ENCODE measurements at places on chromosomes 3 and 15. TPM values are rescaled to one million over a fixed set of nuclear protein-coding genes. Genes with fewer than 3 reads are reported as not detected.

Gene UROC1
- 0.09 TPM for polyA plus RNA-seq

Gene STRA6
- 21.0 TPM for polyA plus RNA-seq

Gene TGM4
- 0.02 TPM for polyA plus RNA-seq

Gene ETV5
- polyA plus RNA-seq, result 13.1 TPM

Gene PARP16
- polyA plus RNA-seq, result 3.7 TPM

Gene HGD
- polyA plus RNA-seq, result 0.09 TPM

Gene LRRC49
- 5.0 TPM for polyA plus RNA-seq

DNA sequence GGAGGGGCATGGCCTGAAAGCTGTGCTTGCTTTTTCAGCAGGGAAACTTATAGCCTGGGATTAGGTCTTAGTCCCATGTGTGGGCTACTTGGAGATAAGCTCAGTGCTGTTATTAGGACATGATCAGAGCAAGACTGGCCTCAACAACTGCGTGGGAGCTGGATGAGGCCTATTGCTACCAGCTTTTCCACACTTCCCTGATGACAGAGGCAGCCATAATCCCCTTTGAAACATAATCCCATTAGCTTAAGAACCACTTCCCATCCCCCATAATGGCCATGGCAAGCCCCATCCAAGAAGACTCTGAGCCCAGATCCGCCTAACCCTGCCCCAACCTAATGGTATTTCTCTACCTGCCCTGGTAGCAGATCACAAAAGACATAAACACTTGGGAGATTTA, 26.6 kb upstream of the GK5 start:
- no peak overlapping the region for H3K27ac ChIP-seq
- no peak for DNase-seq
- no peaks in the 10 kb centered on the region for H3K27me3 ChIP-seq
- H3K4me3 ChIP-seq, result no peak overlapping the region
- H3K4me1 ChIP-seq, result peaks cover 3% of the 10 kb centered on the region

GRCh38 chr15:90540768-90541167, 11.0 kb downstream of the CRTC3 start:
- H3K27me3 ChIP-seq, result no peaks in the 10 kb centered on the region
- no peaks in the 10 kb centered on the region for H3K36me3 ChIP-seq
- no peak overlapping the region for H3K4me3 ChIP-seq
- H3K27ac ChIP-seq, result no peak overlapping the region
- H3K4me1 ChIP-seq, result no peaks in the 10 kb centered on the region

- H3K4me1 ChIP-seq, result no peaks in the 10 kb centered on the region
- no peaks in the 10 kb centered on the region for H3K36me3 ChIP-seq
- H3K4me3 ChIP-seq, result no peak overlapping the region
- no peak overlapping the region for H3K27ac ChIP-seq
These were observed 192.1 kb downstream of the RORA start for GRCh38 chr15:61037031-61037430.

DNA sequence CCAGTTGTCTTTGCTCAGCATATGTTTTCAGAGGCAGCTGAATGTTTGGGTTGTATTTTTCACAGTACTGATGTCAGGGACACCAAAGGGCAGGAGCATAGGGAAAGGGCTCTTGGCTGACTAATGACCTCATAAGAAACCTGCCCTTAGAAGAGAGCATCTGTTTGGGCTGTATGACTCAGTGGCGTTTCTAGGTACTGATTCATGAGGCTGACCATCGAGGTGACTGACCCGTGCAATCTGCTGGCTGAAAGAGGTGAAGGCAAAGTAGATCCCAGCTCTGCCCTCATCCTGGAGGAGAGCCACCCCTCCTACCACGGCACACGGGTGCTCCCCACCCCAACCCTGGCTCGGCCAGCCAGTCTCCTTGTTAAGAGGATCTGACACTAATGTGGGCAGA, 8.3 kb downstream of the LMCD1 start:
- H3K27me3 ChIP-seq, result no peaks in the 10 kb centered on the region
- no peak overlapping the region for H3K27ac ChIP-seq
- no peaks in the 10 kb centered on the region for H3K36me3 ChIP-seq
- no peak overlapping the region for H3K4me3 ChIP-seq

DNA sequence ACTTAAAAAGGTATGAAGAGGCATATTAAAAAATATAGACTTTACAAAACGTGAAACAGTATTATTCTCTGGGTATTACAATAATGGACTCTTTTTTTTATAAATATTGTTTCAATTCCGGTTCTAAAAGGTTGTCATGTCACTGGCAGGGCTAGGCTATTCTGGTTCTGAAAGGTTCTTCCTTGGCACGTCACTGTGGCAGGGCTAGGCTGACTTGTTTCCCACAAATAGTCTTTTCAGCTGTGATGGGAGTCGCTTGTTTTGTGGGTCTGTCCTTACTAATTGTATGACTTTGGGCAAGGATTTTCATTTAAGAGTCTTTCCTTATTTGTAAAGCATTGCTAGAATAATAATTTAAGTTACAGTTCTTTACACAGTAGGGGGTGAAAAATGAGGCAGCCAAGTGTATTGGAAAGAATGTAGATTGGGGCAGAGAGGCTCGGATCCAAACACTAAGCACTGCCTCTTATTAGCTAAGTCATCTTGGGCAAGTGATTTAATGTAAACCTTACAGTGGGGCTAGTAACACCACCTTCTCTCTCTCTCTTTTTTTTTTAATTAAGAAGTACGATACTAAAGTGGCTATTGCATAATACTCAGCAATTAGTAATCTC, 12.4 kb upstream of the MELTF start:
- no peak for DNase-seq
- no peak overlapping the region for H3K27ac ChIP-seq
- H3K27me3 ChIP-seq, result no peaks in the 10 kb centered on the region
- peaks cover 16% of the 10 kb centered on the region for H3K36me3 ChIP-seq
- no peaks in the 10 kb centered on the region for H3K4me1 ChIP-seq

GRCh38 chr15:59170295-59171066, 36.2 kb upstream of the LDHAL6B start:
- no peak overlapping the region for H3K4me3 ChIP-seq
- peaks cover 2% of the 10 kb centered on the region for H3K36me3 ChIP-seq
- no peaks in the 10 kb centered on the region for H3K4me1 ChIP-seq

- H3K36me3 ChIP-seq, result no peaks in the 10 kb centered on the region
- no peaks in the 10 kb centered on the region for H3K27me3 ChIP-seq
- no peak for DNase-seq
- no peaks in the 10 kb centered on the region for H3K4me1 ChIP-seq
These were observed 10.2 kb upstream of the FGF12 start for GRCh38 chr3:192737506-192737905.

- DNase-seq, result no peak
- H3K27ac ChIP-seq, result no peak overlapping the region
- H3K36me3 ChIP-seq, result no peaks in the 10 kb centered on the region
- no peaks in the 10 kb centered on the region for H3K4me1 ChIP-seq
These were observed 222.1 kb upstream of the CHRM5 start for GRCh38 chr15:33746203-33746602.

DNA sequence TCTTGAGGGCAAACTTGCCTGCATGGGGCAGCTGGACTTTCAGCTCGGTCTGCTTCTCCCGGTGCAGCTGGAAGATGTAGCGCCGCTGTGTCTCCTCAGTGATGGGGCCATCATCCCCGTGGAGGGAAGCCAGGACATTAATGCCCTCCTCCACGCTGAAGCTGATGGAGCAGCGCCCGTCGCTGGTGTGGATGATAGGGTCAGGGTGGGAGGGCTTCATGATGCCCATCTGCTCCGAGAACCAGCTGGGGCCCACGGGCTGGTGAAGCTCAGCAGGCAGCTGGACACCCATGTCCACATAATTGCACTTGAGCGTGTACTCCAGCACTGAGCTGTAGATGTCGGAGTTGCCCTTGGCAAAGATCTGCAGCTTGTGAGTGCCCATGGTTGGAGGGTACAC, 46.9 kb downstream of the KY start:
- H3K4me3 ChIP-seq, result no peak overlapping the region
- no peak for DNase-seq
- no peaks in the 10 kb centered on the region for H3K27me3 ChIP-seq
- no peaks in the 10 kb centered on the region for H3K36me3 ChIP-seq
- H3K27ac ChIP-seq, result no peak overlapping the region

DNA sequence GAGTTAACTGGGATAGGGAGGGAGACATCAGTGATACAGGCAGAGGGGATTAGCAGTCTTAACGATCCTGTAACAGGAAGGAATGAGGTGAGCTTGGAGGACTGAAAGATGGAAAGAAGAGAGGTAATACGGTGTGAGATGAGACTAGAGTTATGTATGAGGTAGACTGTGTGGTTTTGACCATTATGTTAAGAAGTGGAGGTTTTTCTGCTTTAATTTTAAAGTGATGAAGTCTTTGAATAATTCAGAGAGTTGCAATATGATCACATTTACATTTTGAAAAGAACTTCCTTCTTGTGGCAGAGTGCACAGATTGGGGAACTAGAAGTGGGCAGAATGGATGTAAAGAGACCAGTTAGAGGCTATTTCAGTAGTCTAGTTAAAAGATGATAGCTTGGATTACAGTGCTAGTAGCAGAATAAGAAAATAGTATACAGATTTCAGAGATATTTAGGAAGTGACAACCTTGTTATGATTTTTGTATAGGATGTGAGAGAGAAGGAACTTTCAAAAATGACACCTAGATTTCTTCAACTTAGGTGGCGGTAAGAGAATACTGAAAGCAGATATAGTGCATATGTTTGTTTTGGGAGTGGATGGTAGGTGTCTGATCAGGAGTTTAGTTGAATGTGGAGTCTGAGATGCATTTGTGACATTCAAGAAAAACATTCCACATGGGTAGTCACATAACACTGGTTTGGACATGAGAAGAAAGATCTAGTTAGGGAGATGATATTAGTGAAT, 40.5 kb downstream of the STT3B start:
- no peak overlapping the region for H3K27ac ChIP-seq
- no peak for DNase-seq
- H3K27me3 ChIP-seq, result no peaks in the 10 kb centered on the region
- H3K4me3 ChIP-seq, result no peak overlapping the region
- H3K4me1 ChIP-seq, result peaks cover 2% of the 10 kb centered on the region

GRCh38 chr3:5463991-5464390, 276.5 kb downstream of the EDEM1 start:
- no peaks in the 10 kb centered on the region for H3K27me3 ChIP-seq
- no peak for DNase-seq
- H3K27ac ChIP-seq, result no peak overlapping the region

DNA sequence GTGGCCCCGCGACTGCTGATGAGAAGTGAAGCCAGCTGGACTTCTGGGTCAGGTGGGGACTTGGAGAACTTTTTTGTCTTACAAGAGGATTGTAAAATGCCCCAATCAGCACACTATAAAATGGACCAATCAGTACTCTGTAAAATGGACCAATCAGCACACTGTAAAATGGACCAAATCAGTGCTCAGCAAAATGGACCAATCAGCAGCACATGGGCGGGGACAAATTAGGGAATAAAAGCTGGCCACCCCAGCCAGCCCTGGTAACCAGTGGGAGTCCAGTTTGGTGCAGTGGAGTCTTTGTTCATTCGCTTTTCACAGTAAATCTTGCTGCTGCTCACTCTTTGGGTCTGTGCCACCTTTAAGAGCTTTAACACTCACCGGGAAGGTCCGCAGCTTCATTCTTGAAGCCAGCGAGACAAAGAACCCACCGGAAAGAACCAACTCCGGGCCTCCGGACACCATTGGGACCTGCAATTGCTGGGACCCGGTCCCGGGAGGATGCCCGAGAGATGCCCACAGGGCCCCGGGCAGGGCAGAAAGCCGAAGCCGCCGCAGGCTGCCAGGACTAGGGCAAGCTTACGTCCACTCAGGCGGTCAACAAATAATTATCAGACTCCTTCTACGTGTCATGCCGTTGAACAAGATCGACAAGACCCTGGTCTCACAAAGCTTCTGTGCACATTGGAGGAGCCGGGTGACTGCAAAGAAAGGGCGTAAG, 8.3 kb upstream of the NR2E3 start:
- H3K27ac ChIP-seq, result no peak overlapping the region
- no peak for DNase-seq
- H3K27me3 ChIP-seq, result no peaks in the 10 kb centered on the region
- H3K36me3 ChIP-seq, result no peaks in the 10 kb centered on the region
- H3K4me3 ChIP-seq, result no peak overlapping the region
- H3K4me1 ChIP-seq, result peaks cover 12% of the 10 kb centered on the region

DNA sequence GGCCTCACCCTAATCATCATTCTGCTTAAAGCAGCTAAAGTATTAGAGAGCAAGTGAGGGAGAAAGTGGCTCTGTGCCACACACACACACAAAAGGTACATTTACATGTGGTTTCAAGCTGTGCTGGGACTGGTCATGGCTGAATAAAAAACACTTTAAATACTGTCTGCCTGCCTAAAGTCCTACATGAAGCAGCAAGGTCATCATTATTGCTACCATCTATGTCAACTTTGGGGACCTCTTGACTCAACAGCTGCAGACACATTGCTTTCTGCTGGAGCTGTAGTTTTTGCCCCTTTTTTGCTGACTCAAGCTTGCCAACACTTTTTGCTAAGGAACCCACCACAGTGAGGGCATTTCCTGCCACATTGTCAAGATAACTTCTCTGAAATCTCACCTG, 1237.9 kb downstream of the ROBO2 start:
- no peak overlapping the region for H3K27ac ChIP-seq
- no peaks in the 10 kb centered on the region for H3K36me3 ChIP-seq
- H3K4me3 ChIP-seq, result no peak overlapping the region

GRCh38 chr3:139301654-139302053, 42.2 kb upstream of the MRPS22 start:
- no peak overlapping the region for H3K27ac ChIP-seq
- DNase-seq, result no peak
- no peaks in the 10 kb centered on the region for H3K36me3 ChIP-seq
- H3K4me3 ChIP-seq, result no peak overlapping the region
- no peaks in the 10 kb centered on the region for H3K4me1 ChIP-seq

DNA sequence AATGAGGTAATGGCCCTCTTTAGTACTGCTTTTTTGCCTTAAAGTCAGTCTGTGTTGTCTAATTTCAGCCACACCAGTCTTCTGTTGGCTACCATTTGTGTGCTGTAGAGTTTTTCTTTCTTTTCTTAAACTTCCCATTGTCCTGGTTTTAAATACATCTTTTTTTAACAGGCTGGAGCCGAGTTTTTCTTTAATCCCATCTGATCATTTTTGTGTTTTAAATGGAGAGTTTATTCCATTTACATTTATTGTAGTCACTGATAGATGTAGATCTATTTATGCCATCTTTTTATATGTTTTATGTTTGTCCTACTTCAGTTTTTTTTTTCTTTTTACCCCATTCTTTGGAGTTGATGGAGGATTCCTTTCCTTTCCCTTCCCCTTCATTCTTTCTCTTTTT, 49.5 kb downstream of the SNRK start:
- H3K4me3 ChIP-seq, result no peak overlapping the region
- H3K27ac ChIP-seq, result no peak overlapping the region
- H3K36me3 ChIP-seq, result peaks cover 26% of the 10 kb centered on the region
- DNase-seq, result no peak

GRCh38 chr15:96392380-96393208, 62.1 kb downstream of the NR2F2 start:
- no peak overlapping the region for H3K4me3 ChIP-seq
- H3K36me3 ChIP-seq, result no peaks in the 10 kb centered on the region
- H3K27ac ChIP-seq, result no peak overlapping the region
- no peaks in the 10 kb centered on the region for H3K4me1 ChIP-seq
- H3K27me3 ChIP-seq, result no peaks in the 10 kb centered on the region
- peak; percentile 52 for DNase-seq

- no peaks in the 10 kb centered on the region for H3K36me3 ChIP-seq
- no peak for DNase-seq
- H3K27ac ChIP-seq, result no peak overlapping the region
- H3K27me3 ChIP-seq, result no peaks in the 10 kb centered on the region
These were observed 33.1 kb downstream of the TM2D3 start for GRCh38 chr15:101618851-101619614.

- H3K27me3 ChIP-seq, result no peaks in the 10 kb centered on the region
- H3K36me3 ChIP-seq, result no peaks in the 10 kb centered on the region
- H3K27ac ChIP-seq, result no peak overlapping the region
- H3K4me1 ChIP-seq, result no peaks in the 10 kb centered on the region
- H3K4me3 ChIP-seq, result no peak overlapping the region
- DNase-seq, result no peak
These were observed 30.9 kb downstream of the DAG1 start for GRCh38 chr3:49500732-49501609.

Measured in H1 (cell line).